ENCODE measurements at places on chromosomes 5 and 9. TPM values are rescaled to one million over a fixed set of nuclear protein-coding genes. Genes with fewer than 3 reads are reported as not detected.

- H3K4me3 ChIP-seq, result no peak overlapping the region
- no peaks in the 10 kb centered on the region for H3K27me3 ChIP-seq
- DNase-seq, result no peak
- H3K4me1 ChIP-seq, result peaks cover 9% of the 10 kb centered on the region
- H3K27ac ChIP-seq, result no peak overlapping the region
Observed at GRCh38 chr5:61346511-61346910, 14.5 kb downstream of the ZSWIM6 start.

DNA sequence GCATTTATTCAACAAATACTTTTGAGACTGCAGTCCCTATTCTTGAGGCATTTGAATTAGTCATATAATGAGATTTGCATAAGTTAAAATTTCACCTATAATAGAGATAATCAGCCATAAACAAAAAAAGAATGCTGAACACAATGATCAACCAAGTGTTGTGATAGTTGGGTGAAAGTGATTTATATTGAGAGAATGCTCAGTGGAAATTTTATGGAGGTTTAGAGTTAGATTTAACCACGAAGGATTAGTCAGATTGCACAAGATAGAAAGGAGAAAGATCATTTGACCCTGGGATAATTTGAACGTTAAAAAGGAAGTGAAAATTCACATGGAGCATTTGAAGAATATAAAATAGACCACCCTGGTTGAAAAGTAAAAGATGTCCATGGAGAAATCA lies 356.2 kb downstream of the NPR3 start:
- H3K27me3 ChIP-seq, result no peaks in the 10 kb centered on the region
- peaks cover 13% of the 10 kb centered on the region for H3K4me1 ChIP-seq
- no peaks in the 10 kb centered on the region for H3K36me3 ChIP-seq
- H3K27ac ChIP-seq, result no peak overlapping the region
- no peak overlapping the region for H3K4me3 ChIP-seq

GRCh38 chr9:123425261-123425821 lies 69.3 kb downstream of the CRB2 start:
- no peak overlapping the region for H3K4me3 ChIP-seq
- H3K36me3 ChIP-seq, result no peaks in the 10 kb centered on the region
- H3K27ac ChIP-seq, result no peak overlapping the region

GRCh38 chr5:180718810-180719453 lies 20.9 kb downstream of the OR2Y1 start:
- H3K36me3 ChIP-seq, result no peaks in the 10 kb centered on the region
- peak; percentile 86 for DNase-seq
- H3K4me1 ChIP-seq, result no peaks in the 10 kb centered on the region
- H3K27ac ChIP-seq, result no peak overlapping the region
- H3K4me3 ChIP-seq, result no peak overlapping the region

DNA sequence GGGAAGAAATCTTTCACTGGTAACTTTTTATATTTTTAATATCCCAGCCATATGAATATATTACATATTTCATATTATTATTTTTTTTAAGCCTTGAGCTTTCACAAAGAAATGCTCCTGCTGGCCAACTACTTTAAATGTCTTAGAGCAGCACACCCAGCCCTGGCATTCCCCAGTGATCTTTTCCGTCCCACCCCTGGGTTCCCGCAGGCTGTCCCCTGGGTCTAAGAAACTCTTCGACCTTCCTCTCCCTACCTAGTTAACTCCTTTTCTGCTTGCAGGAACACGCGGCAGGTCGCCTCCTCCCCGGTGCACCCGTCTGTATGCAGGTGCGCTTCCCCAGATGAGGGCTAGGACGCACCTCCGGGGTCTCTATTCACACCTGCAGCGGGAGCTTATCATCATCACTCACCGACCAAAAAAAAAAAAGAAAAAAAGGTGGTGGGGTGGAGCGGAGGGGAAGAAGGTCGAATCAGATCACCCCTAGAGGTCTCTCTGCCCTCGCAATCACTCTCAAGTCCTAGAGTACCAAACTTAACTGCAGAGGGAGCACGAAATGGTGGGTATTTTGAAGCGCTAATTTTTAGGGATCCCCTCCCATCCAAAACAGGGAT lies 696 bp downstream of the ZFP62 start:
- peaks cover 14% of the 10 kb centered on the region for H3K4me1 ChIP-seq
- no peaks in the 10 kb centered on the region for H3K27me3 ChIP-seq
- DNase-seq, result peak; percentile 46
- H3K36me3 ChIP-seq, result peaks cover 8% of the 10 kb centered on the region
- H3K4me3 ChIP-seq, result peak overlapping the region; percentile 99

SHOC1 gene
- not detected for total RNA-seq

DNA sequence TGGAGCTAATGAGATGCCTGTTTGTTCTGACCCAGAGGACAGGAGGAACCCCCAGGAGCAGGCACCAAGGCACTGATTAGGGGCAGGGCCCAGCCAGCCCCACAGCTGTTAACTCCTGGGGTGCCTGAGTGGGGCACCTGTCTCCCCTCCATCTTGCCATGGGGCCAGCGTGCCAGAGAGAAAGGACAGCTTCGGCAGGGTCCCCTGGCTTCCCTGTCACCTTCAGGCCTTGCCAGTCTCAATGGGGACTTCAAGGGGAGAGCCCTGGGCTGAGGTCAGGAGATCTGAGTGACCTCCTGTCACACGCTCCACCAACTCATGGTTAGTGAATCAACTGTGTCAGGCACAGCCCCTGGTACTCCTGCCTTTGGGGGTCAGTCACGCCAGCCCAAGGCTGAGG lies 152.7 kb upstream of the MVB12B start:
- H3K27ac ChIP-seq, result no peak overlapping the region
- H3K4me3 ChIP-seq, result no peak overlapping the region
- no peak for DNase-seq
- H3K4me1 ChIP-seq, result no peaks in the 10 kb centered on the region
- H3K36me3 ChIP-seq, result no peaks in the 10 kb centered on the region

GRCh38 chr5:171629628-171630349 lies 155.8 kb upstream of the SMIM23 start:
- H3K27me3 ChIP-seq, result peaks cover 54% of the 10 kb centered on the region
- DNase-seq, result peak; percentile 68
- H3K36me3 ChIP-seq, result no peaks in the 10 kb centered on the region
- H3K27ac ChIP-seq, result no peak overlapping the region
- 0 out of 2 replicates have a peak, but pooled peaks cover 5% of the 10 kb centered on the region for H3K4me1 ChIP-seq
- H3K4me3 ChIP-seq, result peak overlapping the region; percentile 51

AGPAT2 gene
- 106 TPM for total RNA-seq

DNA sequence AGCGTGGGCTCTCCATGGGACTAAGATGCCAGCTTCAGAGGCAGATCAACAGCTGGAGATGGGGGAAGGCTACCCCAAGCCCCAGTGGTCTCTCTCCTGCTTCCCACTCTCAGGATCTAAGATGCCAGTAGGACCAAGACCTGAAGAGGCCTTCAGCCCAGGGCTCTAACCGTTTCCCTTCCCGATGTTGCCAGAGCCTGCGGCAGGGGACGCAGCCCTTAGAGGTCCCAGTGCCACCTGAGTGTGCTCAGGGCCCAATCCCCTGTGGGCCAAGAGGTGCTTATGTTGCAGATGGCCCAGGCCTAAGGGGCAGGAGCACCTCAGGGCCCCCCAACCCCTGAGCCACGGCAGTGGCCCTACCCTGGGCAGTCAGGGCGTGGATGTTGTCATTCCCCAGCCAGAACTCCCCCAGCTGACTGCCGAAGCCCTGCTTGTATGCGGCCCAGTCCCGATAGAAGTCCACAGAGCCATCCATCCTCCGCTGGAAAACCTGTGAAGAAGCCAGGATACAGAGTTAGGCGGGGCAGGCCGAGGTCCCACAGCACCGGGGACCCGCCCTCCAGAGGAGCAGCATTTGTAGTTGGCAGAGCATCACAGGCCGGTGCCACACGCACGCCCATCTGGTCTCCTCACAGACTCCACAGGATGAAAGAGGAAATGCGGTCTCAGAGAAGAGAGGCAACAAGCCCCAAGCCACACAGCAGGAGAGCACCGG lies 5.4 kb downstream of the FCN1 start:
- H3K27ac ChIP-seq, result no peak overlapping the region
- no peak overlapping the region for H3K4me3 ChIP-seq
- H3K4me1 ChIP-seq, result no peaks in the 10 kb centered on the region

- no peak overlapping the region for H3K4me3 ChIP-seq
- peaks cover 10% of the 10 kb centered on the region for H3K4me1 ChIP-seq
- no peak overlapping the region for H3K27ac ChIP-seq
- H3K27me3 ChIP-seq, result no peaks in the 10 kb centered on the region
Observed at GRCh38 chr5:74322191-74322590, 318.3 kb downstream of the ENC1 start.

- H3K27me3 ChIP-seq, result peaks cover 26% of the 10 kb centered on the region
- no peak for DNase-seq
- H3K27ac ChIP-seq, result no peak overlapping the region
- no peak overlapping the region for H3K4me3 ChIP-seq
- H3K36me3 ChIP-seq, result no peaks in the 10 kb centered on the region
- peaks cover 3% of the 10 kb centered on the region for H3K4me1 ChIP-seq
Observed at GRCh38 chr9:37002413-37003217, 31.5 kb downstream of the PAX5 start.

TSSK1B gene
- total RNA-seq, result 0.33 TPM

SLC6A19 gene
- not detected for total RNA-seq

GRCh38 chr5:96788112-96788749 lies 19.5 kb downstream of the ERAP1 start:
- H3K27me3 ChIP-seq, result no peaks in the 10 kb centered on the region
- no peak overlapping the region for H3K27ac ChIP-seq
- no peak for DNase-seq
- H3K36me3 ChIP-seq, result no peaks in the 10 kb centered on the region
- H3K4me1 ChIP-seq, result peaks cover 9% of the 10 kb centered on the region
- H3K4me3 ChIP-seq, result no peak overlapping the region

CYSRT1 gene
- 1.3 TPM for total RNA-seq

SAP30L gene
- 17.2 TPM for total RNA-seq

OTP gene
- total RNA-seq, result not detected

DNA sequence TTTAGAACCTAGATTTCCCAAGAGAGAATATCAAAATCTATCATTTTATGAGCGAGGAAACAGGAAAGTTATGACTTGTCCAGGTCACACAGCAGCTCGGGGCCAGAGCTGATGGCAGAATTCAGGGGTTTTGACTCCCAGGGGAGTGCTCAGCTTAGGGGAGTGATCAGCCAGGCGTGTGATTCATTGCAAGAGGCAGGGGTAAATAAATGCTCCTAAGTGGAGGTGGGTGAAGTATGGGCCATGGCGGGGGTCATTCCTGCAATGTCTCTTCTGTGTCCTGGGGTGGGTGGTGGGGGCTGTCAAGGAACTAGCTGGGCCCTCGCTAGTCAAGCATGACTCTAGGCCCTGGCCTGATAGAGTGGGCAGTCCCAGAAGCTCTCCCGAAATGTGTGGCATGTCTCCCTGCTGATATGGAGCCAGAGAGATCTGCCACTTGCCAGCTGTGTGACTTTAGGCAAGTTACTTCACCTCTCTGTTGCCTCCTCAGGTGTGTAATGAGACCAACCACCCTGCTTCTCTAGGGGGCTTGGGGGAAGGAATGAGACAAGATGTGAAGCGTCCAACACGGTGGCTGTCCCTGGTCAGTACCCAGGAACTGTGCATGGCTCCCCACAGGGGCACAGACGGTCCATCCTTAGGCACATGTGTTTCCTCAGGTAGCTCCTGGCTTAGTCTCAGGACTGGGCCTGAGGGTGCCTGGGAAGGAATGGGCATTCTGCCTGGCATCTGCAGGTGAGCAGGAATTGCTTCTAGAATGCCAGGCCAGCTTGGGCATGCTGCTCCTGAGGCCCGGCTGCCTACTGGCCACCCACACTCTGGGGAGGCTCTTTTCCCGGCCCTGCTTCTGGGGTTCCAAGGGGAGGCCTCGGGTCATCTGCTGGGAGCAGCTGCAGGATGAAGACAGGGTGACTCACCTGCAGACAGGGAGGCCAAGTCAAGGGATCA lies 36.5 kb upstream of the SH3PXD2B start:
- no peak overlapping the region for H3K4me3 ChIP-seq
- no peaks in the 10 kb centered on the region for H3K36me3 ChIP-seq
- H3K27me3 ChIP-seq, result peaks cover 28% of the 10 kb centered on the region
- H3K4me1 ChIP-seq, result no peaks in the 10 kb centered on the region
- no peak overlapping the region for H3K27ac ChIP-seq

BOD1 gene
- 153 TPM for total RNA-seq

OLFM1 gene
- total RNA-seq, result not detected

MEGF10 gene
- not detected for total RNA-seq

DNA sequence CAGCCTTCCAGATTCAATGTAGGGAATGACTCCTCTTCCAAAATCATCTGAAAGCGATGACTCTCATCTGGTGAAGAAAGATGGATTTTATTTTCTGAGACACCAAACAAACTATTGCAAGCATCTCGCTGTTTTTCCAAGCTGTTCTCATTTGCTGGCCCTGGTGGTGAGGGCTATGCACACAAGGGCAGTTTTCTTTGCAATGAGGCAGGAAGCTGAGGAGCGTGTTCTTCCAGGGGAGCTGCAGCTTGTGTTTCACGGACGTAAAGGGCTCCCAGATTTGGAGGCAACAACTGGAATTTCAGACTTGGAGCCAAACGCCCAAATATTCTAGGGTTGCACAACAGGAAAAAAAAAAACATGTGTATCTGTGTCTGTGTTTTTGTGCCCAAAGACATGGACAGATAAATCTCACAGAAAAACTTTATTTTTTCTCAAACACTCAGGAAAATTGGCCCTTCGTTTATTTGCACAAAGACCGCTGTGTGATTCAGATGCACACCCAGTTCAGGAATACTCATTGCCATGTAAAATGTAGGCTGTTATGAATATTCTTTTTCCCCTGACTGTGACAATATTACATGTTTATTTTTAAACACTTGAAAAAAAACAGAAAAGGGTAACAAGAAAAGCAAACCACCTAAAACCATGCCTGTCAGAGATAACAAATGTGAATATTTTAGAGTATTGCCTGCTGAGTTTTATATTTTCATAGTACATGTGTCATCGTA lies 151.3 kb downstream of the GAS1 start:
- no peaks in the 10 kb centered on the region for H3K36me3 ChIP-seq
- DNase-seq, result no peak
- peaks cover 15% of the 10 kb centered on the region for H3K27me3 ChIP-seq
- H3K27ac ChIP-seq, result no peak overlapping the region
- no peak overlapping the region for H3K4me3 ChIP-seq

DNA sequence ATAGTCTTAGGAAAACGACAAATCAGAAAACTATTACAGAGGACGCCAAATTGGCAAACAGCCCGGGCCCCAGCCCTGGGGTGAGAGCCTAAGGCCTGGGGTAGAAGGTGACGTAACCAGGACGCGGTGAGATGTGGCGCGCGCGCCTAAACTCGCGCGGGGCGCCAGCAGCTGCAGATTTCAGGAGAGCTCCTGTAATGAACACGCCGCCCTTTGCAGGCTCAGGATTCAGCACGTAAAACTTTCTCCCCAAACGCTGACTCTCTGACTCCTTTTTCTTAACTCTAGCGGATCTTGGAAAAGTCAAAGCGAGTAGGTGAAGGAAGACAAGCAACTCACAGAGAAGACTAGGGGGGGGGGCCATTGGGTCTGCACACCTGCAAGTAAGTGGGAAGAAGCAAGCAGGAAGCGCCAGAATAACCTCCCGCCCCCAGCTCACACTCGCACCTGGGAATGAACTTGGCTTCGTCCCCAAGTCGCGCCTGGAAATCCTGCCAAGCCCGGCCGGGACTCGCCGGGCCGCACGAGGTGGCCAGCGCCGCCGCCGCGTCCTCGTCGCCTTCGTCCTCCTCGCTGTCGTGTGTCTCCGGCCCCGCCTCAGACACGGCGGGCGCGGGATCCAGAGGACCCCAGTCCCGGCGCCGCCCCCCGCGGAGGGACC lies 822 bp downstream of the RASEF start:
- H3K4me3 ChIP-seq, result peak overlapping the region; percentile 72
- peak overlapping the region; percentile 60 for H3K27ac ChIP-seq
- peaks cover 38% of the 10 kb centered on the region for H3K4me1 ChIP-seq
- no peaks in the 10 kb centered on the region for H3K27me3 ChIP-seq
- no peaks in the 10 kb centered on the region for H3K36me3 ChIP-seq
- DNase-seq, result peak; percentile 55
